Activated CD4-positive, alpha-beta memory T cell treated with anti-CD3 and anti-CD28 coated beads, Interleukin-2, amount 10 ng/mL, durations not matched to agents 7 days and 5 days (primary cell): ENCODE measurements at places on chromosomes 6 and 20. TPM values are rescaled to one million over a fixed set of nuclear protein-coding genes. Genes with fewer than 3 reads are reported as not detected.

Gene LRRN4
- total RNA-seq: not detected

Gene PPP2R5D
- total RNA-seq: 56.8 TPM

Gene PRSS16
- total RNA-seq: 1.6 TPM

Gene TINAG
- total RNA-seq: not detected

Gene GLP1R
- total RNA-seq: not detected

Gene LINC00237
- not detected for total RNA-seq

Gene SEC63
- total RNA-seq: 71.2 TPM

Gene PACRG
- total RNA-seq: not detected

Gene KHDC1L
- 0.58 TPM for total RNA-seq

Gene NRM
- total RNA-seq: 41.1 TPM

Gene TREM1
- total RNA-seq: not detected

Gene ITCH
- total RNA-seq: 55.5 TPM

Gene CFAP61
- not detected for total RNA-seq

Gene PLCB4
- total RNA-seq: not detected
